ENCODE measurements at places on chromosomes 11 and 22. TPM values are rescaled to one million over a fixed set of nuclear protein-coding genes. Genes with fewer than 3 reads are reported as not detected.
A peak's percentile ranks its signal among the peaks of the same experiment; 100 is the strongest.

DNA sequence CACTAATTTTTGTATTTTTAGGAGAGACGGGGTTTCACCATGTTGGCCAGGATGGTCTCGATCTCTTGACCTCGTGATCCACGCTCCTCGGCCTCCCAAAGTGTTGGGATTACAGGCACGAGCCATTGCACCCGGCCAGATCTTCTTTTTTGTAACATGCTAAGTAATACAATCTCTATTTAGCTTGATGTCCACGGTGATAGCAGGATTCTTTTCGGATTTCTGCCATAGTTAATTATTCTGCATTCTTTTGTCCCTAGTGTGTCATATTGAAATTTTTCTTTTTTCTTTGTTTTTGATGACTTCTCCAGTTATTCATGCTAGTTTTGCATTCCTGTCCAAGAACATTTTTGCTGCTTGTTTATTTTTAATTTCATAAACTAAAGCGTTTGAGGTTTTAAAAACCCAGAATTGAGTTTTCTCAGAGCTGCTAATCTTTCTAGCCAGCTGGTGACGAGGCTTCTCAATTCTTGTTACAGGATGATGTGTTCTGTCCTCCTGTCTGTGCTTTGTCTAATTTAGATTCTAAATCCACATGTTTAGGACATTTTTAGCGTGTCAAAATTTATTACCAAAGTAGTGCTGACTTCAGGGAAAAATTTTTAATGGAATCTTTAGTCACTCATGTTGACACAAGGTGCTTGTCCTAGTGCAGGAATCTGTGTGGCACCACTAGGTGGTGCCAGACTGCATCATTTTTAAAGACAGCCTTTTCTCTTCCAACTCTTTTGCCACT lies 21.8 kb downstream of the NF2 start:
- DNase-seq = peak; percentile 80

Gene UPB1
- 0.12 TPM for total RNA-seq

Gene ABCC8
- total RNA-seq = not detected

DNA sequence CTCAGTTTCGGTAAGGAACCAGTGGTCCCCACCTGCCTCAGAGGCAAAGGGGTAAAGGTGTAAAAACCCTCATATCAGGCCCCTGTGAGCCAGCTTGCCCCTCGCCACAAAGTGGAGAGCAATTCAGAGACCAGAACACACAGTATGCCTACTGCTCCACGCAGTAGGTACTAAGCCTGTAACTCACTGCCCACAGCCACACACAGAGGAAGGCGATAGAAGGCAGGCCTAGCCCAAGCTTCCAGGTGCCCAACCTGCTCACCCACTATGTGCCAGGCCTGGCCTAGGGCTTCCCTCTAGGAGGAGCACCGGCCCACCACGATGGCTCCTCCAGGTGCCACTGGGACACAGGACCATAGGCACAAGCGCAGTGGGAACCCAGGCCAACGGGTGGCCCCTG lies 63.1 kb upstream of the TCF20 start:
- no peak for DNase-seq

GRCh38 chr11:3642071-3642951 lies 519 bp upstream of the ART5 start:
- DNase-seq = peak; percentile 93

GRCh38 chr11:14784230-14784629 lies 107.8 kb downstream of the CYP2R1 start:
- DNase-seq = no peak

- DNase-seq = no peak
These were observed 39.0 kb downstream of the PDGFD start for GRCh38 chr11:104124979-104125378.

DNA sequence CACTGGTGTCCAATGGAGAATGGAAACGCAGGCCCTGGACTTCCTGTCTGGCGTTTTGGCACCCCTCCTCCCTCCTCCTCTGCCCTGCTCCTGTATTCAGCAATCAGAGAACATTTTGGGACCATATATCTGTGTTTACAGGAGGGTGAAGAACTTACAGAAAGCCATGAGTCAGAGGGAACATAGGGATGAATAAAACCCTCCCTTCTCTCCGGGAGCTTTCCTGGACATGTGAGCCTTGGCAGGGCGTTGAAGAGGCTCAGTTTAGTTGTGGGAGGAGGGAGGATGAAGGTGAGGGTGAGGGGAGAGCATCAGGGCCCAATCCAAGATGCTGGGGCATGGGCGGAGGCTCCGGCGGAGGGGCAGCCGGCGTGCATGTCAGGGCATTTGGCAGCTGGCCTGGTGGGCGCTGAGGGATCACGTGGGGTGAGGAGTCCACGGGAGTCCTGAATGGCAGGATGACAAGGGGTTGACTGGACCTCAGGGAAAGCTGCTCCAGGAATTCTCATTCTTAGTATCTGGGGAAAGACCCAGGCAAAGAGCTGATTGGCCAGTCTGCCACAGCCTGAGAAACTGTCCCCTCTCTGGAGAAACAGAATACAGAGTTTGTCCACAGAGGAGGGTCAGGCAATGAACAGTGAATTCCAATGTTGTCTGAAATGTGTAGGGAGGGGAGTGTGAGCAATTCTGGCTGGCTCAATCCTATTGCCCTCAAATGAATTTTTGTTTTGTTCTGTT lies 28.9 kb downstream of the MICAL2 start:
- no peak for DNase-seq

DNA sequence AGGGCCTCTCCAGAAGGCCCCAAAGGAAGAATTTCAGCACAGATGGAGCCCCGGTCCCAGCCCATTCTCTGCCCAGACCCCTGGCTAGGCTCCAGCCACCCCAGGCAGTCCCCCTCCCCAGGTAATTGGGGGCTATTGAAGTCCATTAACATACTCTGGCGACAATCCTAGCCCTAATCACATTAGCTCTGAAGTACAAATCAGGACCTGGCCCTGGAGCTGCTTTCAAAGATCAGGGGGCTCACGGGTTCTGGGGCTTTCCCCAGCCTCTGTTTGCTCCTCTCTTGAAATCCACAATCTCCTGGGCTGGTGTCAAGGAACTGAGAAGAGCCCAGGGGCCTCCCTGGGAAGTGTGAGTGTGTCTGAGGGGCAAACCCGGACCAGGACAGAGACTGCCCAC lies 22.3 kb downstream of the FGF4 start:
- no peak for DNase-seq

GRCh38 chr22:30167734-30168133 lies 78.8 kb downstream of the LIF start:
- no peak for DNase-seq

Gene CASP4
- total RNA-seq = 25.0 TPM

- no peak for DNase-seq
These were observed 73.5 kb upstream of the CADM1 start for GRCh38 chr11:115577701-115578100.

- DNase-seq = no peak
These were observed 6.1 kb upstream of the WNT11 start for GRCh38 chr11:76212086-76213035.

Gene PEX16
- total RNA-seq = 31.3 TPM

DNA sequence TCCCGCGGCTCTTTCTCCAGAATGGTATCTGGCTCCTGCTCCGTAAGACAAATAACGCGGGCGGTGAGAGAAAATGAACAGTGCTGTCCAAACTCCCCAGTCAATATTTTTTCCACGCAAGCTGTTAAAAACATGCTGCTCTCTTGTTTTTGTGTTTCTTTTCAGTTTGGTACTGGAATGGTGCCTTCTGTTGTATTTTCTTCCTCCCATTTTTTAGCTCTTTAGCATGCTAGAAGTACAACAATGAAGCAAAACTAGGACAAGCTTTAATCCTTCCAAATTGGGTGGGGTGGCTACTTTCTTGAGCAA lies 599 bp upstream of the PPP2R1B start:
- no peak for DNase-seq

DNA sequence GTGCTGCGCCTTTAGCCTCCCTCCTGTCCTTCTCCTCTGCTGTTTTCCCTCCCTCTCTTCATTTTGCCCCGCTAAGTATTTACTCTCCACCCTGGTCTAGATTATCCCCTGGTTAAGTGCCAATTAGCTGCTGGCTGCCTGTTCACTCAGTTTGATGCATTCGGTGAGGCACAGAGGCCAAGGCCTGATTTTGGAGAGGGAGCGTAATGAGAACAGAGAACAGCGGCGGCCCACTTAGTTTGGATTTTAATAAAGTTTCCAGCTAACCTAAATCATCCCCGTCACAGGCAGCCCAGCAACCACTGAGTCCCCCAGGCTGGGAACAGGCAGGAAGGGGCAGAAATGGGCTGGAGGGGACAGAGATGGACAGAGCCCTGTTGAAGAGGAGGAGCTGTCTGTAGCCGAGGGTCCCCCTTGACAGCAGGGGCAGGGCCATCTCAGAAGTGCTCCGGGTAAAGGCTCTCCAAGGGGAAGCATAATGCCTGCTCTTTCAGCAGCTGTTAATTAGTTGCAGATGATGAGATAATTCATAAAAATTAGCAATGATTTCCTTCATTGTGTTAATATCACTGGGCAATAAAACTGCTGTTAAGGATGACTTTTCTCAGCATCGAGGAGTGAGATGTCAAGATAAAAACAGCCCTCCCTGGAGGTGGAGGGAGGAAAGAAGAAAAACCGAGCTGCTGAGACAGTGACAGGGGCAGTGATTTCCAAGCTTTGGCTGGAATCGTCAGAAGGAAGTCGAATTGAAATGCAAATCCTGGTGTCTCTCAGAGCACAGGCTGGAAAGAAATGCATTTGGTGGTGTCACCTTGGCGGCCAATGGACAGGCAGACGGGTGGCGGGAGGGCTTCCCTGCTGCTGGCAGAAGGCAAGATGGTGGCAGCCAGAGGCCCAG lies 170.1 kb downstream of the GRIK4 start:
- DNase-seq = no peak

Gene OR51I1
- total RNA-seq = not detected

Gene IL17REL
- total RNA-seq = 0.09 TPM

- no peak for DNase-seq
These were observed 7.8 kb upstream of the GAS2L1 start for GRCh38 chr22:29298641-29299040.

- DNase-seq = no peak
These were observed 5.1 kb downstream of the SLC37A4 start for GRCh38 chr11:119025541-119025940.

Gene MIAT
- total RNA-seq = 38.4 TPM

GRCh38 chr22:21569459-21570170 lies 2.1 kb downstream of the UBE2L3 start:
- peak; percentile 59 for DNase-seq

Gene TMPRSS4
- total RNA-seq = not detected

- no peak for DNase-seq
These were observed 5.9 kb upstream of the ARL14EP start for GRCh38 chr11:30317030-30317429.

DNA sequence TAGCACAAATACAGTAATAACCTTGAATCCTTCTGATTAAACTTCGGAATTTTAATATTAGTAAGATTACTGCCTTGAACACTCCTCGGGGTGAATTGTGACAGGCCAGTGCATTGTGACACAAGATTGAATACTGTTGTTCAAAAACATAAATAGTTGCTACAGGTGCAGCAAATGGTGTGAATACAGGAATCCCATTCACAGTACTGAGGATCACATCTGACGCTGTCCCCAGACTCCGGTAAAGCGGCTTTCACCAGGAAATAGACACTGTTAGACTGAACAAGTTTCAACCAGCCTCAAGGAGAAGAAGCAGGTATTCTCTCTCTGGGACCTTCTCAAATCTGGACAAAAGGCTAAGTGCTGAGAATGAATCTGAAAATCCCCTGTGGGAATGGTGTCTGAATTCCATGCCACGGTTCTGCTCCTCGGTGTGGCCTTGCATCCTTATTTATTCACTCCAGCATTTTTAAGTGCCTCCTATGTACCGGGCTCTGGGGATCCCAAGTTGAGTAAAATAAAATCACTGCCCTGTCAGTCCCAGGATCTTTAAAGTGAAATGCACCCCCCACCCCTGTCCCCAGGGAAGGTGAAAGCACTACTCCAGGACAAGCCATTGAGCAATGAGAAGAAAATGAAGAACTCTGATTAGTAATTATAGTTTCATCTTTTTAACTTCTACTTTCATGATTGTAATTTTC lies 3.4 kb downstream of the LGR4 start:
- DNase-seq = no peak

Gene SCGB2A2
- not detected for total RNA-seq

DNA sequence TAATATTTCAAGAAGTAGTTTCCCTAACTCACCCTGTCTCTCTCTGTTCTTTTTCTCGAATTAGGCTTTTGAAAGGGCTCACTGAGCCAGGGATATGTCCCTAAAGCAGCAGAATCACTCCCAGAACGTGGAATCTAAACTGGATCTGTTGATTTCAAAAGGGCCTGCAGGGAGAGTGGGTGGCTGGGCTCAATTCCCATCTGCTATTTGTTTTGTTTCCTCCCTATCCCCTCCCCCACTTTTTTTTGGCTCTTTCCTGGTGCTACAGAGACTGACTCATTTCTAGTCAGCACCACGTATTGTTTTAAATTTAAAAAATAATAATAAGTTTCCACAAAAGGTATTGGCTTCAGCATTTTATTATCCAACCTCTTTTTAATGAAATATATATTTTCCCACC lies 961.5 kb downstream of the FAM181B start:
- DNase-seq = no peak

Gene OOSP1
- total RNA-seq = not detected

- no peak for DNase-seq
These were observed 35.9 kb upstream of the NAV2 start for GRCh38 chr11:19676475-19677380.

- DNase-seq = no peak
These were observed 774.3 kb downstream of the FAM181B start for GRCh38 chr11:81959341-81959740.

DNA sequence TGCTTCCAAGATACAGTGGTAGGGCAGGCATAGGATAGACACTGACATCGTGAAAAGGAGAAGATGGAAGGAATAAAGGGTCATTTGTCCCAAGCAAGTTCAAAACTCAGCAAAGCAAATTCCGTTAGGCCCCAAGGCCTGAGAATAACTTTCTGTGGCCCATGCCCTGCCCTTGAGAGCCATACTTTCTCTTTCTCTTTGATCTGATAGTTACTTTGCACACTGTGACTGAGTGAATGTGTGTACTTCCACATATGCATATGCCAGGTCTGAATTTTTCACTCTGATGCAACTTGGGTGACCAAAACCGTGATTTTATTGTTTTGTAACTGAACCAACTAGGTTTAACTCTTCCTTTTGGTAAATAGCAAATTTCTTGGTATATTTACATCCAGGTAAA lies 371.5 kb downstream of the RAB38 start:
- DNase-seq = no peak

Gene YAP1
- not detected for total RNA-seq
